ENCODE measurements at places on chromosomes 4 and X. TPM values are rescaled to one million over a fixed set of nuclear protein-coding genes. Genes with fewer than 3 reads are reported as not detected.

Gene PLAC8
- total RNA-seq, result 0.55 TPM

Gene SPANXC
- total RNA-seq, result not detected

Gene UBA1
- total RNA-seq, result 118 TPM

Gene BTK
- total RNA-seq, result 1.3 TPM

Gene HELQ
- total RNA-seq, result 13.0 TPM

Gene RASSF6
- not detected for total RNA-seq

- no peak for DNase-seq
Observed at GRCh38 chr4:161314371-161314770, 849.4 kb downstream of the FSTL5 start.

GRCh38 chrX:120358737-120359456 is 3.0 kb upstream of the ATP1B4 start:
- DNase-seq, result no peak

DNA sequence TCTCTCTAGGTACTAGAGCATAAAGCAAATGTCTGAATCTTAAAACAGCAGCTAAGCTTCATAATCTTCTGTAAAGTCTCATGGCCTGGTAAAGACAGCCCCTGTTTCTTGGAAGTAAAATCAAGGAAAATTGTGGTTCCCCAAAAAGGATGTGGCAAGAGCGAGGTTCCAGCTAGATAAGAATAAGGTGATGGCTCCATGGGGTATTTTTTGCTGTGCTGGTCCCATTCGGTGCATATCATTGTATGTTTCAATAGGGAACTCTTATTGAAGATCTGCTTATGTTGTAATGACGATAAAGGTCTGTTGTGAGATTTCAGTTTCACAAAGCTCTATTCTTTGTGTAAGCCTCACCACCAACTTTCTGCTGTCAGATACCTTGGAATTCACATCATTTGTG is 316.9 kb upstream of the NOCT start:
- DNase-seq, result no peak

DNA sequence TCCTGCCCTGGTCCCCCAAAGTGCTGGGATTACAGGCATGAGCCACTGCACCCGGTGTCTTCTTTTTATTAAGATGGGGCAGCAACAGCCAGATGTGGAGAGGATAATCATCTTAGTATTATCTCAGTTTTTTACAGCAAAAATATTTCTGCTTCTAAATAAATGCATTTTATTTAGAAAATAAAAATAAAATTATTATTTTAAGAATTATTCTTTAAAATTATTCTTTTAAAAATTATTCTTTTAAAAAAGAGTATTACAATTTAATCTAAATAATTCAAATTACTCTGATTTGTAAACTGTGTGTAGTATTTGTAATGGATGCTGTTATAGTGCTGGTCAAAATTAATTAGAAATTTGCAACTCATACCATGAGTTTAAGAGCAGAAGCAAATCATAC is 67.6 kb downstream of the ARFIP1 start:
- DNase-seq, result no peak

DNA sequence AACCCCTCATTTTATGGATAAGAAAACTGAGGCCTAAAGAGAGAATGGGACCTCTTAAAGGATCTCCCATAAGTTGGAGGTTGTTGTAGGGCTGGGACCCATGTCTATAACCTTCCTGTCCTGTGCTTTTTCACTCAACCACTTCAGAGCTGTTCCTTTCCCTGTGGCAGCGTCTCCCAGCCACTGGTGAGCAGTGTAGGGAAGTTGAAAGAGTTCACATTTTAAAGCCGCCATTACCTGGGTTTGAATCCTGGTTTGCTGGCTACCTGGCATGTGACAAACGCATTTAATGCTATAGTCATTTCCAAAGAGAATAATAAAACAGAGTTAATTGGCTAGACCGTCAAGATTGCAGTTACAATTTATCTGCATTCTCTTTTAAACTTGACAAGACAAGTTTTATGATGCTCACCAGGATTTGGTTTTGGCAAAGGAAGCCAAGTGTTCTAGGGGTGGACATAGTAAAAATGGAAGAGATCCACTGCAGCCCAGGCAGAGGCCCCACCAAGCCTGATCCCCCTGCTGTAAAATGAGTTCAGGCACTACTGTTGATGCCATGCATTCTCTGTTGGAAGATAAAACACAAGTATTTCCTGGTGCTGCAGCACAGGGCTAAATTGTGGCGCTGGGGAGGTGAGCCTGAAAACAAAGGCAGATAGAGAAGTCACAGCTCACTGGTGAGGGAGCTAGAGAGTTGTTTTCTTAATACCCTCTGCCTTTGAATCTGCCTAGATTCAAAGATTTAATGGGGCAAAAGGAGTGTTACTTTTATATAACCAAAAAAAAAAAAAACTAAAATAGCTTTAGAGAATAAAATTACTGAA is 218.7 kb downstream of the NWD2 start:
- no peak for DNase-seq

GRCh38 chr4:120830204-120830603 is 92.3 kb downstream of the PRDM5 start:
- DNase-seq, result peak; percentile 15

GRCh38 chr4:106022454-106022853 is 127.2 kb downstream of the NPNT start:
- DNase-seq, result no peak

- DNase-seq, result no peak
Observed at GRCh38 chrX:8845060-8845459, 43.9 kb upstream of the FAM9A start.

- no peak for DNase-seq
Observed at GRCh38 chr4:188660796-188661195, 521.6 kb downstream of the TRIML1 start.

GRCh38 chr4:64121803-64122202 is 287.4 kb downstream of the TECRL start:
- no peak for DNase-seq

DNA sequence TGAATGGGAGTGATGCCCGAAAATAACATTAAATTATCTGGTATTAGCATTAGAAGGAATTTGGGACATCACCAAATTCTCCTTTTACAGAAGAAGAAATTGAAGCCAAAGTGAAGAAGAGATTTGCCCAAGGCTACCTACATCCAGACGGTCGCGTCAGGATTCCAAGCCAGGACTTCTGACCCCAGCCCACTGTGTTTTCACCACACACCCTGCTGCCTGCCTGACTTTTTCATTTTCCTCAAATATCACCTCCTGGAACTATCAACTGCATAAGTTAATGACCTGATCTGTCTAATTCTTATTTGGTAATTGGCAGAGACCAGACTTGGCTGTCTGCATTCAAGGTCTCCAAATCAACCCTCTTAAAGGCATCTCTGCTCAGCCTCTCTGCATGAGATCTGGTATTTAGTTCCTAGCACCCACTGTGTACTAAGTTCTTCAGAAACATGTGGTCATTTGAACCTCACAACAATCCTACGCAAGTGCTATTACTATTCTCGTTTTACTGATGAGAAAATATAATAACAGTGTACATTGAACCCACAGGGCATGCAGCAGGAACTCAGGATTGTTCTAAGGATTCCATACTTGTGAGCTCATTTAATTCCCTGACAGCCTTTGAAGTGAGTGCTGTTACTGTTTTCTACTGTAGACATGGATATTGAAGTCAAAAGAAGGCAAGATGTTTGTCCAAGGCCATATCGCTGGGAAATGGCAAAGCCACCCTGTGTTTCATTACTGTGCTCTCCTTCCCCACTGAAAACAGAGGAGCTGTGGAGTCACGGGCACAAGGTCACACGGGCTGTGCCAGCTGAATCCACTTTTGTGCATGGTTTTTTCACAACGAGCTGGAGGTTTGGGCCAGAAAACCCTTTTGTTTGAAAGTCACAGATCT is 195.2 kb upstream of the C1QTNF7 start:
- no peak for DNase-seq

- no peak for DNase-seq
Observed at GRCh38 chr4:48109413-48110263, 24.4 kb downstream of the TXK start.

DNA sequence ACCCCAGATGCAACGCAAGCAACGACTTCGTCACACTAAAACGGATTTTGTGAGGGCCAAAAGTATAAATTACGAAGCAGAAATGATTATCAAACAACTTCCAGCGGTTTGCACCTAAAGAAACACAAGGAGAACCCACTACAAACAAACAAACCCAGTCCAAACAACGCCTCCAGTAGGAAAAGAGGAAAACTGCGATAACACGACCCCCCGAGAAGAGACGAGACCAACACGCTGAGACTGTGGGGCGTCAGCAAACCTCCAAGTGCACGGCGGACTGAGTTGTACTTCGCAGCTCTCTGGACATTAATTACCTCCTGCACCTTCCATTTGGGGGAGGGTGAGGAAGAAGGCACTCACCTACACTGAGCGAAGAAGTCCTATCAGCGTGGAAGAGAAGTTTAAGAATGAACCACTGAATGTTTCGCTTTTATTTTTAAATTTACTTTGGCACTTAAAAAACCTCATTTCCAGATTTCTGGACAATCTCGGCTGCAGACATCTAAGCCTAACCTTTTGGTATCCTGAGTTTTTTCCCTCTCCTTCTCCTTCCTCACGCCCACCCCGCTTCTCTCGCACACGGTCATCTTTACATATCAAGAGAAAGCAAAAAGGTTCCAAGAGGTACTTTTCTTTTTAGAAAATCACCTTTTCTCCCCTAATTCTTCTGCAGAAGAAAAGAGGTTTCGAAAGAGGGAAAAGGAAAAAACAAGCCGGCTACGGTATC is at the start of gene MAB21L2:
TSS of gene MAB21L2 (plus strand) at position 6 of the 727 bp plus-strand sequence. CDS start 879 bp downstream, outside the sequence.
- DNase-seq, result no peak

- no peak for DNase-seq
Observed at GRCh38 chr4:76615999-76616398, 181.0 kb downstream of the SHROOM3 start.

GRCh38 chrX:48720577-48721250 is 24.2 kb downstream of the SUV39H1 start:
- DNase-seq, result no peak

DNA sequence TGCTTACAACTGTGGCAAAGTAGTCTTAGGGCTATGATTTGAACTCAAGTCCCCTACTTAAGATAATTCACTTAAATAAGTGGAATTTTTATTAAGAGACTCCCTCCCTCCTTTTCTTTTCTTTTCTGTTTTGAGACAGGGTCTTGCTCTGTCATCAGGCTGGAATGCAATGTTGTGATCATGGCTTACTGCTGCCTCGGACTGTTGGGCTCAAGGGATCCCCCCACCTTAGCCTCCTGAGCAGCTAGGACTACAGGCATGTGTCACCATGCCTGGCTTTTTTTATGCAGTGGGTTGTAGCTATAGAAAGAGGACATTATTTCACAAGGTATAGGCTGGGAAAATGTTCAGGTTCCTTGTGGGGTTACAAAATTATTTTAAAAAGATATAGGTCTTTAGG is 19.2 kb downstream of the DIAPH2 start:
- no peak for DNase-seq

All from heart right ventricle (tissue), 16 donors.